AG09319 (cell line): ENCODE measurements at places on chromosomes 5 and 9.

DNA sequence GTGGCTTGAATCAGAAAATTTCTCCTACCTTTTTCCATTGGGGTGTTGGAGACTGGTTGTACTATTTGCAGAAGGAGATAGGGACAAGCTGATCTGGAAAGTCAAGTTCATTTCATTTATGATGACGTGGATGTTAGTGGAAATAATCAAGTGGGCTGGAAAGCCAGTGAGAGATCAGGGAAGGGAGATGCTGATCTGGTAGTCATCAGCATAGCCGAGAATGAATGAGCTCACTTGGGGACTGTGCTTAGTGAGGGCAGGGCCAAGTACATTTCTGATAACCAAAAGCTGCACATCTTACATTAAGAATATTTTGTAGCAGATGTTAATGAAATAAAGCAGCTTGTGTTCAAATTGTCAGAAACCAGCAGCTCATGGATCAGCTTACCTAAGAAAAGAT lies 12.1 kb downstream of the MAN2A1 start:
- no peak for DNase-seq

- no peak for DNase-seq
Observed at GRCh38 chr9:102459828-102460227, 535.3 kb upstream of the CYLC2 start.

DNA sequence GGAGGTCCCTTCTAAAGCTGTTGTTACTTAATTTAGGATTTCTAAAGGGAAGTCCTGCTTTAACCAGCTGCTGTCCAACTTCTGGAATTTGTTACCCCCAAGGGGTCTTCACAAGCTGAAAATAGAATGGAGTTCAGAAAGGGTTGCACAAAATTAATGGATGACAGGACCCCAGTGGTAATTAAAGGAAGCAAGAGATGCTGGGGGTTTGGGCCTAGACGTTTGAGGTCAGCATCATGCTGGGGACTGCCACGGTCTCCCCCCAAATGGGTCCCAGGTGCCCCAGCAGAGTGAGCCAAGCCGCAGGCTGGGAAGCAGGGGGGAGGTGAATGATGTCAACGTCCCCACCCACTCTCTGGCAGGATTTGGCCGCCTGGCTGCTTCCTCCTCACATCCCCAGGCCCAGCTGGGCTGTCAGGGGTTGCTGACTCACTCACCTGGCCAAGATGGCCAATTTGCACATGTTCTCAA lies 97.5 kb upstream of the ARAP3 start:
- no peak for DNase-seq

DNA sequence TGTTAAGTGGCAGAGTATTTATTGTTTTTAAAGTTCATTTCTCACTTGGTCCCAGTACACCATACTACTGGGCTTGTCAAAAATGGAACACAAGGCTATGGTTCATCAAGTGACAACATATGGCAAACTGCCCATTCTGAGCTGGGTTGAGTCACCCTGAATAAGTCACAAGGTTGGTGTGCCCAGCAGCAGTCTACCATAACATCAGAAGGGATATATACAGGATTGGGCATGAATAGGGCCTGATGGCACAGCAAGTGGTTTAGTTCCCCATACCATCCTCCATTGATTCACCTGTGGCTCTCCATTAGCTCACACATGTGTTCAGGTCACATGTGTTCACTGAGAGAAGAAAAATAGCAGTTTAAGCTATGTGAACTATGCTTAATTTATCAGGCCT lies 249.8 kb upstream of the PRDM9 start:
- no peak for DNase-seq

DNA sequence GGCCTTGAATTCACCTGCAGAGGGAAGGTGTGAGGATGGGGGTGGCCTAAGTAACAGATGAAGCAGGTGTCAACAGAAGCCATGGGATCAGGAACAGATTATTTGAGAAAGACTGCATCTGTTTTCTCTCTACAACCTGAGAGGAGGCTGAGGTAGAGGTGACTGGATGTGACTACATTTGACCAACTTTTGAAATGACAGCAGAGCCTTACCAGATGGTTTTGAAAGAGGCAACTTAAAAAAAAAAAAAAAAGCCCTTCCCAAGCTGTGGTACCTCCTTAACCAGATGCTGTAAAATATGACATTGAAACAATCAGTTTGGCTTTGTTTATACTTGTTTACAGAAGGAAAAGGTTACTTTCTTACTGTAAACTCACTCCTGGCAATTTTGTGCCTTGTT lies 108.6 kb downstream of the TRIO start:
- no peak for DNase-seq
